Mesendoderm (in vitro differentiated cells): ENCODE measurements at places on chromosomes 2 and 18.

- H3K27ac ChIP-seq = no peak overlapping the region
- no peaks in the 10 kb centered on the region for H3K4me1 ChIP-seq
- no peak overlapping the region for H3K4me3 ChIP-seq
- H3K36me3 ChIP-seq = no peaks in the 10 kb centered on the region
- no peaks in the 10 kb centered on the region for H3K27me3 ChIP-seq
Measured at GRCh38 chr18:15198116-15198389, 450.1 kb downstream of the ANKRD30B start.

DNA sequence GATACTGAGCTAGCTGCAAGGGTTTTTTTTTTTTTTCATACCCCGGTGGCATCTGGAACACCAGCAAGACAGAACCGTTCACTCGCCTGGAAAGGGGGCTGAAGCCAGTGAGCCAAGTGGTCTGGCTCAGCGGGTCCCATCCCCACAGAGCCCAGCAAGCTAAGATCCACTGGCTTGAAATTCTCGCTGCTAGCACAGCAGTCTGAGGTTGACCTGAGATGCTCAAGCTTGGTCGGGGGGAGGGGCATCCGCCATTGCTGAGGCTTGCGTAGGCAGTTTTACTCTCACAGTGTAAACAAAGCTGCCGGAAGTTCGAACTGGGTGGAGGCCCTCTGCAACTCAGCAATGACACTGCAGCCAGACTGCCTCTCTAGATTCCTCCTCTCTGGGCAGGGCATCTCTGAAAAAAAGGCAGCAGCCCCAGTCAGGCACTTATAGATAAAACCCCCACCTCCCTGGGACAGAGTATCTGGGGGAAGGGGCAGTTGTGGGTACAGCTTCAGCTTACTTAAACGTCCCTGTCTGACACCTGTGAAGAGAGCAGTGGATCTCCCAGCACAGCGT, 5.1 kb upstream of the MIB1 start:
- DNase-seq = peak; percentile 77
- no peak overlapping the region for H3K4me3 ChIP-seq
- H3K27me3 ChIP-seq = no peaks in the 10 kb centered on the region
- H3K27ac ChIP-seq = no peak overlapping the region

GRCh38 chr2:222982909-222983265, 69.1 kb upstream of the KCNE4 start:
- no peaks in the 10 kb centered on the region for H3K36me3 ChIP-seq
- H3K27ac ChIP-seq = no peak overlapping the region
- peak; percentile 32 for DNase-seq
- no peaks in the 10 kb centered on the region for H3K27me3 ChIP-seq
- no peak overlapping the region for H3K4me3 ChIP-seq

- no peaks in the 10 kb centered on the region for H3K36me3 ChIP-seq
- peak overlapping the region; percentile 39 for H3K27ac ChIP-seq
- H3K4me1 ChIP-seq = peaks cover 8% of the 10 kb centered on the region
- H3K4me3 ChIP-seq = no peak overlapping the region
- peak; percentile 90 for DNase-seq
- H3K27me3 ChIP-seq = no peaks in the 10 kb centered on the region
Measured at GRCh38 chr18:8937160-8938094, 165.1 kb upstream of the NDUFV2 start.

DNA sequence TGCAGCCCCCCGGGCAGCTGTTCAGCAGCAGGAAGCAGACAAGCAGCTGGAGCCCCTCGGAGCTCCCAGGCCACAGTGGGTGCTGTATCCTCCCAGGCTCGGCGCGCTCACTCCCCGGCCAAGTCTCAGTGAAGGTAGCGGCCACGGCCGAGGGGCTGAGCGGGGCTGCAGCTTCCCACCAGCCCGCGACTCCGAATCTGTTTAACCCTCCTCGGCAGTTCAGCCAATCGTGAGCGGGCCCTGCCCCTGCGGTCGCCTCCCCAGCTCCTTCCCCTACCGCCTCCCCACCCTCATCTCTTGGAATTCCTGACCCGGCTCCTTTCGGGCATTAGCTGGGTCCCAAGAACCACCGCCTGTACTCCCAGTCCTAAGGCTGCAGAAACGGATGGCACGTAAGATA, at the start of gene RESP18:
TSS of gene RESP18 (minus strand) at position 203 of the 400 bp plus-strand sequence.
- H3K27ac ChIP-seq = no peak within 1 kb of the TSS
- no peaks in the 10 kb centered on the region for H3K36me3 ChIP-seq
- H3K4me1 ChIP-seq = no peaks in the 10 kb centered on the region
- H3K27me3 ChIP-seq = peaks cover 15% of the 10 kb centered on the region
- DNase-seq = no peak

DNA sequence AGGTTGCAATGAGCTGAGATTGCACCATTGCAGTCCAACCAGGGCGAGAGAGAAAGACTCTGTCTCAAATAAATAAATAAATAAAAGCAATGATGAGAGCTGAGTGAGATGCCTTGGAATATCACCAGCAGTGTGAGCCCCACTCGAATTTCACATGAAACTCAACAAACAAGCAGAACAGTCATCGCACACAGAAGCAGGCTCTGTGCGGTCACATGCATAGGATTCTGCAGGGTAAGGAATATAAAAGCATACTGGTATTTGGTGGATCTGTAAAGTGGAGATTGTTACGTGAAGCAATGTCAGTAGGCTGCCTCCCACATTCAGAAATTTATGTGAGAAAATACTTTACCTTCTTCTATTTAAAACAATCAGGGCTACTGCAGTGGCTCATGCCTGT, 18.0 kb upstream of the AP1S3 start:
- DNase-seq = no peak
- no peaks in the 10 kb centered on the region for H3K27me3 ChIP-seq
- H3K4me3 ChIP-seq = no peak overlapping the region
- no peaks in the 10 kb centered on the region for H3K4me1 ChIP-seq
- H3K27ac ChIP-seq = no peak overlapping the region

GRCh38 chr2:190181123-190181669, 118.7 kb upstream of the MSTN start:
- H3K27ac ChIP-seq = no peak overlapping the region
- peaks cover 3% of the 10 kb centered on the region for H3K4me1 ChIP-seq
- peaks cover 2% of the 10 kb centered on the region for H3K27me3 ChIP-seq
- H3K4me3 ChIP-seq = peak overlapping the region; percentile 17
- no peak for DNase-seq

DNA sequence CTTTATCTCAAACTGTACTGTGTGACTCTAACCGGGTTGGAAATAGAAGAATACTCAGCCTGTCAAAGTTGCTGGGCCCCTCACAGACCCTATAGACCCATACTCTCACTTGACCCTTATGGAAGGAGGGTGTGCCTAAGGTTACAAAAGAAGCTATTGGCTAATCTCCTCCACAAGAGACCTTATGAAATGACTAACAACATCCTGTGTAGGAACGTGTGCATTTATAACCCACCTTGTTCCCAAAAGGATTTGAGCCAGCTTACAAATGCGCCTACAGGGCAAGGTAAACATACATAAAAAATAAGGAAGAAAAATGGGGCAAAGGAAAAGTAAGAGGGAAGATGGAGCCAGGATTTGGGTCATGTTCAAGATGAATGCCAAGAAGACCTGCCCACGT, 225.4 kb upstream of the SMAD2 start:
- no peak for DNase-seq
- H3K4me1 ChIP-seq = no peaks in the 10 kb centered on the region
- no peaks in the 10 kb centered on the region for H3K36me3 ChIP-seq
- no peaks in the 10 kb centered on the region for H3K27me3 ChIP-seq
- H3K4me3 ChIP-seq = no peak overlapping the region

GRCh38 chr2:55010149-55010591, 40.1 kb downstream of the RTN4 start:
- H3K36me3 ChIP-seq = no peaks in the 10 kb centered on the region
- H3K4me1 ChIP-seq = peaks cover 3% of the 10 kb centered on the region
- H3K27ac ChIP-seq = no peak overlapping the region
- DNase-seq = peak; percentile 26
- H3K4me3 ChIP-seq = no peak overlapping the region
- no peaks in the 10 kb centered on the region for H3K27me3 ChIP-seq

DNA sequence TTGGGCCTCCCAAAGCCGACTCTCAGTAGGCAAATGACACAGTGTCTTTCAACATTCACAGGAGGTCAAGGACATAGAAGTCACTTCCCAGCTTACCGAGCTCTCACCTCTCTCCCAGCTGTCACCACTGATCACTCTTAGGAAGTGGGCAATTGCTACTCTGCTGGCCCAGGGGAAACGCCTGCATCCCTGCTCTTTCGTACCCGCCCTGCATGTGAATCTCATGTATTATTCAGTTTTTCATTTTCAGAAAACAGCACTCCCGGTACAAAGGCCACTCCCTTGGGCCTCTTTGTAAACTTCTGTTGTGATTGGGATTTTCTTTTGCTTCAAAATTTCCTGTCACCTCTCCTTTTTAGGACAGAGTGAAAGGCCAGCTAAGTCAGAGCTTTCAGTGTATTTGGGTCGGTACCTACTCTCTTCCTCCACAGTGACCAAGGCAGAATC, 15.4 kb downstream of the MRPL44 start:
- no peaks in the 10 kb centered on the region for H3K27me3 ChIP-seq
- no peaks in the 10 kb centered on the region for H3K4me1 ChIP-seq
- no peak overlapping the region for H3K27ac ChIP-seq
- H3K36me3 ChIP-seq = peaks cover 3% of the 10 kb centered on the region
- peak; percentile 62 for DNase-seq
- no peak overlapping the region for H3K4me3 ChIP-seq

GRCh38 chr2:86233436-86233835, 34.2 kb downstream of the MRPL35 start:
- no peaks in the 10 kb centered on the region for H3K36me3 ChIP-seq
- H3K27ac ChIP-seq = no peak overlapping the region
- H3K27me3 ChIP-seq = no peaks in the 10 kb centered on the region
- H3K4me1 ChIP-seq = no peaks in the 10 kb centered on the region
- DNase-seq = no peak

GRCh38 chr2:196174404-196174803, 3.0 kb upstream of the STK17B start:
- no peaks in the 10 kb centered on the region for H3K4me1 ChIP-seq
- no peak for DNase-seq
- no peak overlapping the region for H3K4me3 ChIP-seq
- H3K27me3 ChIP-seq = no peaks in the 10 kb centered on the region
- no peak overlapping the region for H3K27ac ChIP-seq
- H3K36me3 ChIP-seq = no peaks in the 10 kb centered on the region

GRCh38 chr18:57137847-57138246, 9.0 kb upstream of the BOD1L2 start:
- H3K4me1 ChIP-seq = peaks cover 6% of the 10 kb centered on the region
- no peak for DNase-seq
- H3K27me3 ChIP-seq = no peaks in the 10 kb centered on the region
- H3K27ac ChIP-seq = no peak overlapping the region
- no peak overlapping the region for H3K4me3 ChIP-seq

DNA sequence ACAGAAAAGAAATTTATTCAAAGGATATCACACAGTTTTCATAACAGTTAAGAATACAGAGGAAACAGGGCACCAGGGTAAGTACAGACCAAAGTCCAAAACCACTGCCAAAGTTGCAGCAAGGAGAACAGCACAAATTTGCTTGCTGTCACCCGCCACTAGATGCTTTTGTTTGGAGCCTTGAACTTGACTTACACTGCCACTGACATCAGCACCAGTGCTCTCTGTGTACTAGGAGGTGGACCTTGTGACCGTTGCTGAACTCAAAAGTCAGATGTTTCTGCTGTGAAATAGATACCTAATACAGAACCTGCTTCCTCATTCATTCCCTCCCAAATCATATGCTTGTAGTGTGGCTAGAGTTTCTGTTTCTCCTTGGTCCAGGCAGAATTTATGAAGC, 578.3 kb upstream of the TMEFF2 start:
- H3K27me3 ChIP-seq = no peaks in the 10 kb centered on the region
- no peak overlapping the region for H3K4me3 ChIP-seq
- DNase-seq = peak; percentile 2
- H3K36me3 ChIP-seq = no peaks in the 10 kb centered on the region
- no peaks in the 10 kb centered on the region for H3K4me1 ChIP-seq
- H3K27ac ChIP-seq = no peak overlapping the region

DNA sequence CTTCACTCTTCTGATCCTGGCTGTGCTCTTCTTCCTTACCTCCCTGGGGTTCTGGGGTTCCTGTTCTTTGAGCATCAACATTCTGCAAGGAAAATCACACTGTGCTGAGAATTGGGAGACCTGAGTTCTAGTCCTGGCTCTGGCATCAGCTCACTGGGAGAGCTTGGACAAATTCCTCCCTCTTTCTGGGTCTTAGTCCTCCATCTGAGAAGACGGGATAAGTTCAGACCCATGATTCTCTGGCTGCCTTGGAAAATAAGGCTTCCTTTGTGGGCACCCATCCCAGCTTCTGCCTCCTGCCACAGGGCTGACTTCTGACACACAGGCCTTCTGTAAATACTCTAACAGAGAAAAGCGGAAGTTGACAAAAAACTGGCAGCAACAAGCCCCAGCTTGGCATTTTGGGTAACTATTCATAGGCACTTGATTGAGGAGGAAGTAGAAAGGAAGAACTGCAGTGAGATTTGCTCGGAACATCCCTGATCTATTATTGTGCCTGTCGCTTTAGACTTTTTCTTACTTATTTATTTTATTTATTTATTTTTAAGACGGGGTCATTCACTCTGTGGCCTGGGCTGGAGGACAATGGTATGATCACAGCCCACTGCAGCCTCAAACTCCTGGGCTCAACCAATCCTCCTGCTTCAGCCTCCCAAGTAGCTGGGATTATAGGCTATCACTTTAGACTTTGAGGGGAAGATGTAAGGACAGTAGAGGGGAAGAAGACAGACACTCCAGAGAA, 7.9 kb downstream of the PCBP1 start:
- H3K36me3 ChIP-seq = no peaks in the 10 kb centered on the region
- no peak overlapping the region for H3K27ac ChIP-seq
- no peaks in the 10 kb centered on the region for H3K27me3 ChIP-seq
- no peak overlapping the region for H3K4me3 ChIP-seq
- no peaks in the 10 kb centered on the region for H3K4me1 ChIP-seq

- H3K4me1 ChIP-seq = no peaks in the 10 kb centered on the region
- no peak overlapping the region for H3K27ac ChIP-seq
- H3K27me3 ChIP-seq = no peaks in the 10 kb centered on the region
- no peak overlapping the region for H3K4me3 ChIP-seq
Measured at GRCh38 chr2:10579876-10580514, 109.8 kb downstream of the NOL10 start.

DNA sequence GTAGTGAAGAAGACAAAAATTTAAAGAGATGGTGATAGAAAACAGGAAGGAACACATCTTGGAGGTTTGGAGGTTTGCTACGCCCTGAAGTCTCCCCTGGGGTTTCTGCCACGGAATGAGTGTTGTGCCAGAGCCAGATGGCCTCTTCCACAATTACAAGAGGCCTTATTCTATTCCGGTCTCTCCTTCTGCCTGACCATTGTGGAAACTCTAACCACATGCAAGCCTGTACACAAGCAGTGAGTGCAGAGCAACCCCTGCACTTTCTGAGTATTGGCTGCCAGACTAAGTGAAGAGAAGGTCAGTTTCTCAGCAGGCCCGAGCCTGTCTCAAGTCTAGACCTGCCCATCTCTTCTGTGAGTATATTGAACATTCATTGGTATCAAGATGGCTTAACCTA, 22.7 kb upstream of the MYO1B start:
- H3K27ac ChIP-seq = no peak overlapping the region
- no peaks in the 10 kb centered on the region for H3K4me1 ChIP-seq
- no peak overlapping the region for H3K4me3 ChIP-seq
- H3K36me3 ChIP-seq = no peaks in the 10 kb centered on the region
- no peak for DNase-seq

GRCh38 chr18:48600456-48601090, 61.7 kb downstream of the CTIF start:
- no peaks in the 10 kb centered on the region for H3K27me3 ChIP-seq
- no peak overlapping the region for H3K27ac ChIP-seq
- H3K36me3 ChIP-seq = no peaks in the 10 kb centered on the region
- H3K4me1 ChIP-seq = peaks cover 2% of the 10 kb centered on the region
